Activated naive CD4-positive, alpha-beta T cell (primary cell): ENCODE measurements at places on chromosomes 6 and 20.

DNA sequence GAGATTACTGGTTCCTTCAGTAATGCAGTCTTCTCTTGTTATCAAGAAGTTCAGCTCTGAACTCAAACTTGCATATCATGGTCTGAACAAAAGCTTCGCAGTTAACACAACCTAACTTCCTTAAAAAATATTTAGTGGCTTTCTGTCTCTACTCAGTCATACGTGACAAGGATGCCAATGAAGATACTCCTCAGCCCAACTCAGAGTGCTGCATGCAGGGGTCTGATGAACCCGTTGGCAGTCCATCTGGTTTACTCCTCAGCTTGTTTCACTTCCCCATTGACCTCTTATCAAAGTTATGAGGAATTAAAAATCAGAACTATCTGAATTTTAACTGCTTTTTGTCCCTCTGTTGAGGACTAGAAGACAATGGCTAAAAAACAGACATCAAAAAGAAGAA lies 56.6 kb upstream of the RIN2 start:
- DNase-seq: no peak

- no peak for DNase-seq
Observed at GRCh38 chr6:22632581-22633145, 63.3 kb downstream of the HDGFL1 start.

DNA sequence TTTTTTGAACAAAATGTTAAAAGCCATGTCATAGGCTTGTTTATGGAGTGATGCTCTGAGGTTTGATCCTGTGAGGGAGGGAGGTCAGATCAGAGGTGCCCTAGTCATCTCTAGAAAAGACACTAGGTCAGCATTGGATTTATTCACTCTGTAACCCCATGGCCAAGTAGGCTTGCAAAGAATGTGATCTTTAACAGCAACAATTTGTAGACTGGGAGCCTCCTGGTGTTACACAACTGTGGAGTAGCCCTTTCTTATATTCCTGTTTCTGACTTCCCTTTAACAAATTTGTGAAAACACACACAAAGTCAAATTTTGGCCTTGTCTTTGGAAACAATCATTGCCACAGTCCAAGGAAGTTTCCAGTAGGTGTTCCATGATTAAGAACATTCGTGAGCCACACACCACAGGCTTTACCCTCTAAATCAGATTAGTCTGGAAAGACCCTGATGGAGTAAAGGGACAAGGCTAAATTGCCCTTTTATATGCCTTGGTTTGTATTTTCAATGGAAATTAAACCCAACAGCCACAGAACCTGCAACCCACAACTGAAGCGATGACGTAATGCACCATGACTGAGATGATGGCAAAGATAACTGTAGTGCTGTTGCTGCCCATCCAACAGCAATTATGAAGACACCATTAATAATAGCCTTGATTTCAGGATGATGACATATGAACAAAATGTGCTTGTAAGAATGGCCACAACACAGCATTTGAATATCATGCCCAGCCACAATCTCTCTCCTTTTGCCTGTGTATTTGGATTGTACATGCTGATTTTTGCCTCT lies 22.1 kb downstream of the SCP2D1 start:
- DNase-seq: no peak

DNA sequence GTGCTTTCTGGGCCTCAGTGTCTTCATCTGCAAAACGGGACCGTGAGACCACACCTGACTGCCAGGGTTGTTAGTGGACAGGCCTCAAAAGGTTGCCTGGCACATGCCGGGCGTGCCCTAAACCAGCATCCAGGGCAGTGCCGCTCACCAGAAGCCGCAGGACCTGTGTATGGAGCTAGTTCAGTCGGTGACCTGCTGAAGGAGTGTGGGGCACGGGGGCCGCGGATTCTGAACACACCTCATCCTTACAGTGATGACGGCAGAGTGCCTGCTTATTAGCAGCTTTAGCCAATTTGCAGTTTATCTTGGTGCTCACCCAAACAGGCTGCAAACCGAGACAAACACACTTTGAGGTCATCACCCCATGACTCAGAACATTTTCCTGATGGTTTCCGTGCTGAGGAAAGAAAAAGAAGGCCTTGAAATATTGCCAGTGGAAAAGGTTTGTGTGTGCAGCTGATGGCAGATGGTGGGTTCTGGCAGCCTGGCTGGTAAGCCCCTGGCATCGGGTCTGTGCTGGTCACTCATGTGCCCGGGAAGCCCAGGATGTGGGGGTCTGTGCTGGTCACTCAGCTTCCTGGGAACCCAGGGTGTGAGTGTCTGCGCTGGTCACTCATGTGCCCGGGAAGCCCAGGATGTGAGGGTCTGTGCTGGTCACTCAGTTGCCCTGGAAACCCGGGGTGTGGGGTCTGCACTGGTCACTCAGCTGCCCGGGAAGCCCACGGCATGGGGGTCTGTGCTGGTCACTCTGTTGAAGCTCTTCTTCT lies 153.8 kb downstream of the ERMARD start:
- no peak for DNase-seq

GRCh38 chr20:34820805-34821578 lies 4.5 kb downstream of the NCOA6 start:
- no peak for DNase-seq

GRCh38 chr6:169189686-169190085 lies 64.0 kb downstream of the THBS2 start:
- DNase-seq: no peak

DNA sequence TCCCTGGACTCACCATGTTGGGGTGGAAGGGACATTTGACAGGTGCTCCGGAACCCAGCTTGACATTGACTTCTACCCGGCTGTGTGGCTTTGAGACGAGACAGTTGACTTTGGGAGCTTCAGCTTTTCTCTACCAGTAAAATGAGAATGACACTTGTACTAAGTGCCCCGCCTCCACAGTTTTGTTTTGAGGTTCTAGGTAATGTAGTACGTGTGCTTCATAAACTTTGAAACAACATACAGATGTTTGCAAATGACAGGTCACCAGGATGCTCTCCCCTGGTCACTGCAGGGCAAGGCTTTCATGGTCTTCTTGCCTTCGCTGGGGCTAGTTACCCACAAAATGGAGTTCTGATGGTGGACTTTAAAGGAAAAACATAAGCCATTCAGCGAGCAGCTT lies 31.3 kb downstream of the CLIC5 start:
- DNase-seq: no peak

- no peak for DNase-seq
Observed at GRCh38 chr6:112032728-112033127, 21.2 kb upstream of the CCN6 start.

DNA sequence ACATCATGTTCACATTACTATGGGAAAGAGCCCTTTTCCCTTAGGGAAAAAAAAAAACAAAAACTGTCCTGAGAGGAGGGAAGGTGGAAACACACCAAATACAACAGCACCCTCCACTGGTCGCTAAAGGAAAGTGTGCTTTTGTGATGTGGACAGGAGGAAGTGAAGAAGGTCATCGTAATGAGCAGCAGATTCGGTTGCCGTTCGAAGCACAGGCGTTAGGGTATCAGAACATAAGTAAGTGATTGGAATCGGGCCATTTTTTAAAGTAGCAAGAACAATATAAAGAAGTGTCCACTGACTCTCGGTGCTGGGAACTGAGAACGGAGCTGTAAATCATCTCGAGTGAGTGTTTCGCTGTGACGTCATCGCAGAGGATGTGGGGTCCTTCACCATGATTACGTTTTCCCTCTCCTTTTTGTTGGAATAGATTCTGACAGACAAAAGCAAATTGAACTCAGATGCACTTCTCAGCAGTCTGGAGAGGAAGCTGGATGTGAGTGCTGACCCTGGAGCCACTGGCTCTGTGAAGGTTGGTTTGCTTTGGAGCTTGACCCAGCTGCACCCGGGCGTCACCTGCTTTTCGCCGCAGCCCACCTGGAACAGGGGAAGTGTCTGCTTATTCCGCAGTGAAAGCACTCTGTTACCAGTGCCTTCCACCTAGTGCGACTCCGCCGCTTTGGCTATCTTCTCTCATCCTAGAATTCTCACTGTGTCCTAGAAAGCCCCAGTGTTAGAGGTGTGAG lies 203.6 kb upstream of the GMDS start:
- no peak for DNase-seq

- no peak for DNase-seq
Observed at GRCh38 chr6:41002168-41002567, 36.9 kb downstream of the UNC5CL start.
